ENCODE measurements at places on chromosomes 12 and 14.

- H3K27me3 ChIP-seq = peaks cover 22% of the 10 kb centered on the region
- peaks cover 8% of the 10 kb centered on the region for H3K36me3 ChIP-seq
- H3K27ac ChIP-seq = no peak overlapping the region
- ATAC-seq = no peak
These were observed 24.6 kb upstream of the ANP32D start for GRCh38 chr12:48447755-48448154.

GRCh38 chr12:121894633-121895032 is 6.0 kb downstream of the PSMD9 start:
- H3K27ac ChIP-seq = peak overlapping the region; percentile 11
- no peak overlapping the region for H3K4me3 ChIP-seq
- H3K36me3 ChIP-seq = peaks cover 28% of the 10 kb centered on the region
- no peaks in the 10 kb centered on the region for H3K27me3 ChIP-seq

DNA sequence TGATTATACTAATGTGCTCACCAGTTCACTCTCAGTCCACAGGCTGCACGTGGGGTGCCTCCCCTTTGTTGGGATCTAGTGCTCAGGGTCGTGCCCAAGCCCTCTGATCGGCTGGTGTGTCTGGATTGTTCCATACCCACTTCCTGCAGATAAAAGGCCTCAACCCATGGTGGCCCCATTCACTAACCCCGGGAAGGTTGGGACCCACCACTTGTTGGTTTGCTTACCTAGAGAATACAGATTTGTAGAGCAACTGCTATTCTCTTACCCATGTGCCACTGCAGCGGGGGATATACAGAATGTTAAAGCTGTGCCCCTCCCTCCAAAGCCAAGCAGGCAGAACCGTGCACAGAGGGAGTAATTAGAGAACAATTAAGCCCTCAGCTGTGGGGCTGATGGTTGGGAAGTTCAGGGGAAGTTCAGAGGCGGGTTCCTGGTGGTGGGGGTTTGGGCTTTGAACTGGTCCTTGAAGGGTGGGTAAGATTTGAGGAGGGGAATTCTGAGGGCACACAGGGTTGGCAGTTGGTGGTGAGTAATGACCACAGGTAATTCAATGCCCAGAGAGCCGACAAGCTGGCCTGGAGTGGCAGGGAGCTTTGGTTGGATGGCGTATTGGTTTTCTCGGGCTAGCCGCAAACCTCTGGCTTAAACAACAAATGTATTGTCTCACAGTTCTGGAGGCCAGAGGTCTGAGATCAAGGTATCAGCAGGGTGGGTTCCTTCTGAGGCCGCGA is 68.8 kb downstream of the ADCK1 start:
- H3K4me3 ChIP-seq = no peak overlapping the region
- ATAC-seq = no peak
- H3K27ac ChIP-seq = no peak overlapping the region
- H3K27me3 ChIP-seq = no peaks in the 10 kb centered on the region

DNA sequence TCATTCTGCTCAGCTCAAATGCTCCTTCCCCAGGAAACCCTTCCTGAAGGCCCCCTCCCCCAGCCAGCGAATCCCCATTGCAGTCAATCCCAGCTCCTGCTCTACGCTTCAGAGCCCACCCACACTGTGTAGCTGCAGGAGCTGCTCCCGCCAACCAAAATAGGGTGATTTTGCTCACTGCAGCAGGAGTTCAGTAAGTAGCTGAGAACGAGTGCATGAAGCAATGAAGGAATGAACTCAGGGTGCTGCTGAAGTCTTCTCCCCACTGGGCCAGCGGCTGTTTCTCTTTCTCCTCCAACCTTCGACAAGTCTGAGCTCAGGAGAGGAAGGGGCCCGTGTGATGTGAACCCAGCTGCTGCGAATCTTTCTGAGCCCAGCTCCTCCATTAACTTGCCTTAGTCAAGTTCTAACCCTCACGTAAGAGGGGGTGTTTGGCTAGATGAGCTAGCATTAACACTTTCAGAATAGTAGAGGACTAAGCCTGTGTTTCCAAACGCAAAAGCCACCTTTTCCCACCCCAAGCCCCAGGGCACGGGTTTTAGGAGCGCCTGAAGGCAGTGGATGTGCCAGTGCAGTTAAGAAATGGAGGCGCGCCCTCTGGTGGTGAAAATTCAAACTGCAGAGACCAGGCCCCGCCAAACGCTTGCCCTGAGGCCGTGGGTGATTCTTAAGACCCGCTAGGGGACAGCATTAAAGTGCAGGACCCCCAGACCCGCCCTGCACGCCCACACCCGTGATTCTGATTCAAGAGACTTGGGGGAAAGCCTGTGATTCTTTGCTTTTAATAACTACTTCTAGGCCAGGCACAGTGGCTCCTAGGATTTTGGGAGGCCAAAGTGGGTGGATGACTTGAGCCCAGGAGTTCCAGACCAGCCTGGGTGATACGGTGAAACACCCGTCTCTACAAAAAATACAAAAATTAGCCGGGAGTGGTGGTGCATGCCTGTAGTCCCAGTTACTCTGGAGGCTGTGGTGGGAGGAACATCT is 11.9 kb upstream of the SERPINA4 start:
- no peaks in the 10 kb centered on the region for H3K4me1 ChIP-seq
- ATAC-seq = no peak
- peaks cover 15% of the 10 kb centered on the region for H3K27me3 ChIP-seq
- no peak overlapping the region for H3K4me3 ChIP-seq
- no peaks in the 10 kb centered on the region for H3K36me3 ChIP-seq

DNA sequence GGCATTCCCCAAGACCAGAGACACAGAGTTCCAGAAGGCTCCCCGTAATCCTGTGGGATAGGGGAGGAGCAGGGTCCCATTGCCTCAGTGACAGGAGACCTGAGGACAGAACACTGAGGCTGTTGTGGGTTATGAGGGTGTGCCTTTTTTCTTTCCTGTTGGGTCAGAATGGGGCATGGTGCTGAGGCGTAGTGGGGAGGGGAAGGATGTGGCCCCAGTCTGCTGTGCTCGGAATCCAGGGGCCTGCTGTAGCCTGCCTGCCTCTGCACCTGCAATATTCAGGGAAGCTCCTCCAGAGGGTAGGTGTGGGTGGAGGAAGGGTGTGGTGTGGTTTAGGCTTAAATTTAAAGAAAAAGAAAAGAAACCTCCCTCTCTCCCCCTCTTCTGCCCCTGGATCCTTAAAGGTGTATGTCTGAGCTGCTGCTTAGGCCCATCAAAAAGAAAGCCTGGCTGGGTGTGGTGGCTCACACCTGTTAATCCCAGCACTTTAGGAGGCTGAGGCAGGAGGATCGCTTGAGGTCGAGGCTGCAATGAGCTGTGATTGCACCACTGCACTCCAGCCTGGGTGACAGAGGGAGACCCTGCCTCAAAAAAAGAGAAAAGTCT is 18.7 kb downstream of the PLEKHG3 start:
- no peak for ATAC-seq
- no peaks in the 10 kb centered on the region for H3K36me3 ChIP-seq
- no peak overlapping the region for H3K27ac ChIP-seq
- H3K27me3 ChIP-seq = peaks cover 55% of the 10 kb centered on the region
- peaks cover 1% of the 10 kb centered on the region for H3K4me1 ChIP-seq

DNA sequence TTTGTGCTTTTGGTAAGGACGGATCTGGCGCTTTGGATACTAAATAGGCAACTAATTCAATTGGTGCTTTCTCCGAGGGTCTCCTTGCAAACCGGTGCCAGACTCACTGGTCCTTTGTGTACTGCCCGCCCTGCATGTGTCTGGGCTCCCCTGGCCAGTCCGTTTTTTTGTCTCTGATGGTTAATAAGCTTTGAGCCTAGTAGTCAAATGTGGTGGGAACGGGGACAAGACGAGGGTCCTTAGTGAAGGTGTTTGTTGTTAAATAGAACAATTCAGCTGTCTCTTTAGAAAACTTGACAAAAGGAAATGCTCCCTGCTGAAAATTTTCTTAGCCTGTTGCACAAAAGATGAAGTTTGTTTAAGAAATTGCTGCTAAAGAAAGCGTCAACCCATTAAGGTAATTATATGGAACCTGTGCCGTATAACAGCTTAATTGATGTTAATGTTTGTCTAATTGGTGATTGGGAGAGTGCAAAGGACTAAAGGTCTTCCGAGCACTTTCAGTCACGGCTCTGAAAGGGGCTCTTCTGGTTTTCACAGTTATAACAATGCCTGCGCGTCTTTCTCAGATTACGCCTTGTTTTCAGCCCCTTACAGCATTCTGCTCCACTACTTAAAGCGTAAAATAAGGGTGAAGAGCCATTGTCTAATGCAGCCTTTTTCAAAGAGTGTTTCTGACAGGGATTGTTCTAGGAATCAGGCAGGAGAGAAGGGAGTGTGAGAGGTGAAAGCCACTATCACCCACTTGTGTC is 537.4 kb downstream of the PRKD1 start:
- no peaks in the 10 kb centered on the region for H3K4me1 ChIP-seq
- H3K27ac ChIP-seq = no peak overlapping the region
- no peaks in the 10 kb centered on the region for H3K27me3 ChIP-seq
- ATAC-seq = no peak
- H3K4me3 ChIP-seq = no peak overlapping the region
- no peaks in the 10 kb centered on the region for H3K36me3 ChIP-seq

DNA sequence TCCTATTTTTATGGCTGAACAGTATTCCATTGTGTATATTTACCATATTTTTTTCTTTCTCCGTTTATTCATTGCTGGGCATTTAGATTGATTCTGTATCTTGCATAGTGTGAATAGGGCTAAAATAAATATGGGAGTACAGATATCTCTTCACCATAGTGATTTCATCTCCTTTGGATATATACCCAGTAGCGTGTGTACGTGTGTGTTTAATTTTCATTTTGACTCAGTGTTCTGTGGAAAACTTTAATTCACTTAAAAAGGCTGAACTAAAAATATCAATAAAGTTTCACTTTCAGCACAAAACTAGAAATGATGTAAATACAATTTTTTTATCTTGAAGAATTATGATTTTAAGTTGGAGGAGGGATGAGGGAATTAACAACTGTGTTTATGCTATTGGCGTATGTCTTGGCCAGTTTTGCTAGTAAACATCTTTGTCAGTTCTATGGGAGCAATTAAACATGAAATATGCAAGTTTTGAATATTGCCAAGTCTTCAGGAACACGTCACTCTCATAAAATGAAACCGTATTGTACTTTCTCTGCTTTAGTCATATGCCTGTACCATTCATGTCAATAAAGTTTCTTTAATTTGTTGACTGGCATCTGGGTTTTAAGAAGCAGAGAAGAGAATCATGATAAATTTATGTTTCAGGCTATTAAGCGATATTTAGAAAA is 99.8 kb downstream of the PTGER2 start:
- ATAC-seq = peak; percentile 69
- peak overlapping the region; percentile 46 for H3K27ac ChIP-seq
- H3K36me3 ChIP-seq = no peaks in the 10 kb centered on the region

- no peak overlapping the region for H3K27ac ChIP-seq
- ATAC-seq = peak; percentile 60
- peaks cover 17% of the 10 kb centered on the region for H3K4me1 ChIP-seq
- H3K4me3 ChIP-seq = no peak overlapping the region
These were observed 53.1 kb upstream of the GNPNAT1 start for GRCh38 chr14:52844262-52845060.

DNA sequence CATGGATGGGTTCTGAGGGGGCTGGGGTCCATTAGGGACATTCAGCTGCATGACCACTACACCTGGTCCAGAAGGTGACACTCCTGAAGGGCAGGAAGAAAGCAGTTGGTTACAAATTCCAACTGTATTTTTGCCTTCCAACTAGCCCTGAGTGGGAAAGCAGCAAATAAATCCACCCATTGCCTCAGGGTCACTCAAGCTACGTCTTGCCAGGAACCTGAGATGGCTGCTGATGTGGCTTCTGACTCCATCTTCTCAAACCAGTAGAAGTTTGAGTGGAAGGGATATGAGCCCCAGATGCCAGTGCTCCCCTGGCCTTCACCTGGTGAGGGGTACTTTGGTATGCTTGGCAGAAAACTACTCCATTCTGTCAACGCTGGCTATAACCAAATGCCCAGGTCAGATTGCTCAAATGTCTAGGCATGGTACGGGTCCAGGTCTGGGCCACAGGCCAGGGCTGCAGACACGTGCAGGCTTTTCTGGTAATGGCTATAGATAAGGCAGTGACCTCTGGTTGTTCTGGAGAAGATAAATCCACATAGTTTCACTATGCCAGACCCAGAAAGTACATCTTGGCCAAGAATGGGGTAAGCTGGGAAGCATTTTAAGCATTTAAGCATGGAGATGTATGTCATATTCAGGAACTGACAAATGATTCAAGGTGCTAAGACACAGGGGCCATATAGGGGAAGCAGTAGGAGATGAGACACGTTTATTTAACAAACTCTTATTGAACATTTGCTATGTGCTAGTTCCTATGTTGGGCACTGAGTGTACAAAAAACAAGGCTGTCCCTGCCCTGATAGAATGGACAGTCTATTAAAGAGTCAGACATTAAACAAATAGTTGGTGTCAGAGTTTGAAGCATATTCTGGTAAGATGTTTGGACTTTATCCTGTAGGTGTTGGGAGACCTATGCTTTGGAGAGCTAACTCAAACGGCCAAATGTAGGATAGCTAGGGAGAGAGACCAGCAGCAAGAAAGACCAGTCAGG is 8.3 kb upstream of the STAC3 start:
- no peaks in the 10 kb centered on the region for H3K27me3 ChIP-seq
- H3K36me3 ChIP-seq = peaks cover 39% of the 10 kb centered on the region
- no peak overlapping the region for H3K4me3 ChIP-seq
- no peak overlapping the region for H3K27ac ChIP-seq
- ATAC-seq = no peak

GRCh38 chr12:45732936-45733335 is 3.4 kb downstream of the ARID2 start:
- ATAC-seq = no peak
- peaks cover 36% of the 10 kb centered on the region for H3K4me1 ChIP-seq
- no peak overlapping the region for H3K4me3 ChIP-seq
- H3K27me3 ChIP-seq = no peaks in the 10 kb centered on the region
- peaks cover 28% of the 10 kb centered on the region for H3K36me3 ChIP-seq

Measured in stimulated activated memory B cell treated with anti-CD40 and anti-IgM and Interleukin-4, amounts not matched to agents 10 μg/mL and 1 μg/mL and 100 μg/mL, for 72 hours (primary cell).